ENCODE measurements at places on chromosomes 6 and 20.

- DNase-seq: no peak
Measured at GRCh38 chr6:128569732-128570679, 49.6 kb upstream of the PTPRK start.

DNA sequence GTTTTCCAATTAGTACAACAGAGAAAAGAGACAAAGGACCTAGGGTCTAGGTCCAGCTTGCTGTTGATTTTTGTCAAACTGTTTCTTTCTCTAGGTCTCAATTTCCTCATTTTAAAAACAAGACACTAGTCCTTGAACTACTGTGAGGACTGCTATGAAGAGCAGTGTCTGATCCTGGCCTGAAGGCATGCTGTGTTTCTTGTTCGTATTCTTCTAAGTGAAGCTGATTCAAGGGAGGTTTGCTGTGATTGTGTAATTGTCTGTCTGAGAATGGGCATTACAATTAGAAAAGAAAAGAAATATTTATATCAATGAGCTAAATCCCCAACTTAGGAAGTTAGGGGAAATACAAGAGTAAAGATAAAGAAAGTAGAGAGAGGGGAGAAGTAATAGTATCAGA, 228.2 kb upstream of the SUPT3H start:
- no peak for DNase-seq

DNA sequence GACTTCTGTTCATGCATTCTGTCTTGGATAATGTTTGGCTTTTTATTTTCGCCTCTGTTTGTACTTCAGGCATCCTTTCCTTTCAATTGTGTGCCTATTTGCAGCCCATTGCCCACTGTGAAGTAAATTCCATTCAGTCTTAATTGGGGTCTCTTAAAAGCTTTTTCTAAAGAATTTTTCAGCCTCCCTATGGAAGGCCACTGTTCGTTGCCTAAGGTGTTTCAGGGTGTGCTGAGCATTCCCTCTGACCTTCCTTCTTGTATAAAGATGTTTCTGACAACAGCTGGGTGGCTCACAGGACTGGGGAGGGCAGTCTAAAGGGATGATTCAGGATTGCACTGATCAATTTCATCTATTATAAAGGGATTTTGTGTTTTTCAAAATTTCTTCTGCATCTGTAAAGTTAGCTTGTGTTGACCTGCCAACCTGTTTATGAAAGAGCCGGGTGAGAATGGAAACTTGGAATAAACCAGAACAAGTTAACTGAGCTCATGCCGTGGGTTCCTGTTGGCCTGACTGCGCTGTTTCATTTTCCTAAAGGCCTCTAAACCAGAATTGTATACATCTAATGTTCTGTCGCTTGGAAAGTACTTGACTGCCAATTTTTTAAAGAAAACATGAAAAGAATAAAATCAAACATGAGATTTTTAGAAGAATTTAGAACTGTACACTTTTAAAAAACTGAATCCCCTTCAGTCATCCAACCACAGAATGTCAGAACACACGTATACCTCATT, 14.3 kb downstream of the PHACTR2 start:
- DNase-seq: no peak

GRCh38 chr20:62739581-62740285, 31.1 kb downstream of the NTSR1 start:
- no peak for DNase-seq

GRCh38 chr6:96156425-96156824, 140.7 kb downstream of the FUT9 start:
- DNase-seq: no peak

DNA sequence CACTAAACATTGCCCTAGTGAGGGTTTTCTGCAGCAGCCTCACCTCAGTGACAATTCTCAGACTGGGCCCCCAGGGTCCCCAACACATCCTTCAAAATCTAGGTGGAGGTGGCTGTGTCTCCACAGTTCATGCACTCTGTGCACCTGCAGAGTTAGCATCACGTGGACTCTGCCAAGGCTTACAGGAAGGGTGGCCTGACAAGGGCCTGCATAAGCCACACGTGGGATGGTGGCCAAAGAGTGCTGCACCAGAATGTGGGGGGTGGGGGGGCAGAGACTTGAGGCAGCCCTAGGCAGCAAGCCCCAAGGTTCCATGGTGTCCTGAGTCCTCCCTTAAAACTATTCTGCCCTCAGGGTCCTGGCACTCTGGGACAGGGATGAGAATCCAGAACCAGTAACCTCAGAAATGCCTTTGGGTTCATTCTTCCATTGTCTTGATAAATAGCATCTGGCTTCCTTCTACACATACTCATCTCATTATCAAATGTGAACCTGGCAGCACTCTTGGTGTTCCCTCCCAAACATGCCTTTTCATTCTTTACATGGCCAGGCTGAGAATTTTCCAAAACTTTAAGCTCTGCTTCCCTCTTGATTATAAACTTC, 1.6 kb upstream of the SERPINB1 start:
- no peak for DNase-seq

GRCh38 chr6:39416728-39417127, 94.2 kb upstream of the KCNK16 start:
- no peak for DNase-seq

- no peak for DNase-seq
Measured at GRCh38 chr20:62031462-62032092, 34.1 kb downstream of the TAF4 start.

DNA sequence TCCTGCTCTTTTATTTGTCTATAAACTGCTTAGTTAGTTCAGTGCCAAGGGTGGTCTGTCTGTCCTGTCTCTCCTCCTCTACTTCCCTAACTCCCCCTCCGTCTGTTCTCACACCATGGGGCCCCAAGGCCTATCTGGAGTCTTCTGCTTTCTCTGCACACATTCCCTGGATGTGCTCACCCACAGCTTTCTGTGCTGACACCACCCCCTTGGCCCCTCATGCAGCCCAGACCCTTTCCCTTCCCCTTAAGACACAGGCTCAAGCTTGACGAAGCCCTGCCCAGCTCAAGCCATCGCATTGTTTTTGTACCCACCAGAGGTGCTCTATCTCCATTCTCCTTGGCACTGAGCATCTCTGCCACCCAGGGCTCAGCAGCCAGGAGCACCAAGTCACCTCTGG, 78.1 kb upstream of the NNAT start:
- DNase-seq: no peak

DNA sequence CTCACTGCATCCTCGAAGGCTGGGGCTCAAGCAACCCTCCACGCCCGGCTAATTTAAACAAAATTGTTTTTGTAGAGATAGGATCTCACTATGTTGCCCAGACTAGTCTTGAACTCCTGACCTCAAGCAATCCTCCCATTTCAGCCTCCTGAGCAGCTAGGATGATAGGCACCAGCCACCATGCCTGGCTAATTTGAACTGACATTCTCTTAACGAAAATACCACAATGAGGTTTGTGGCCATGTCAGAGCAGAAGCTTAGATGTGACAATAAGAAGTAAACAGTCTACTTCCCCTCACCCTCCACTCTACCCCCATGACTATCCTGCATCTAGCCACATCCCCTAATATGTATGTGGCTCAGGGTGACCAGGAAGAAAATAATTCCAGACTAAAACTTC, 74.8 kb upstream of the PLCB4 start:
- no peak for DNase-seq

- no peak for DNase-seq
Measured at GRCh38 chr6:84027340-84028181, 6.0 kb upstream of the MRAP2 start.

DNA sequence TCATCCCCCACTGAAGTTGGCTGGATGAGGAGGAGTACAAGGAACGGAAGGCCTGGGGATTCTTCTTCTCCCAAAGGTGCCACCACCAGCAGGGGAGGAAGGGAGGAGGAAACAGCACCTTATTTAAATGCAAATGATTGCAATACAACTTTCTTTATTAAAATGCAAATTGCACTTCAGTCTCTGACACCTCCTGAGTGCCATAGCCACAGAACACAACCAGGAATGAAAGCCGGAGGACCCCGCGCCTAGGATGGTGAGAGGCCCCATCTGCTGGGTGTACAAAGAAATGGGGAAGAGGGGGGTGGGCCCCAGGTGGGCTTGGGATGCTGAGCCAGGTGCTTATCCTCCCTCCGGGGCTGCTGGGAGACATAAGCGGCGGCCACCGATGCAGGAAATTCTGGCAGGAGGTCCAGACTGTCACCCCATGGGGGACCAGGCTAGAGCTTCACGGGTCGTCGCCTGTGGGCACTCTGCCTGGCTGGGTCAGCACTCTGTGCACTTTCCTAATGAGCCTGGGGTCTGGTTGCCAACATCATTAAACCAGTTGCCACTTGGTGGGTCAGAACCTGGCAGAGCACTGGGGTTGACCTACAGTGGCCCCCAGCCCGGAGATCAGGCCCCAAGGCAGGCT, 154.2 kb upstream of the MLN start:
- DNase-seq: no peak

GRCh38 chr20:40265825-40266533, 423.1 kb downstream of the MAFB start:
- DNase-seq: no peak

DNA sequence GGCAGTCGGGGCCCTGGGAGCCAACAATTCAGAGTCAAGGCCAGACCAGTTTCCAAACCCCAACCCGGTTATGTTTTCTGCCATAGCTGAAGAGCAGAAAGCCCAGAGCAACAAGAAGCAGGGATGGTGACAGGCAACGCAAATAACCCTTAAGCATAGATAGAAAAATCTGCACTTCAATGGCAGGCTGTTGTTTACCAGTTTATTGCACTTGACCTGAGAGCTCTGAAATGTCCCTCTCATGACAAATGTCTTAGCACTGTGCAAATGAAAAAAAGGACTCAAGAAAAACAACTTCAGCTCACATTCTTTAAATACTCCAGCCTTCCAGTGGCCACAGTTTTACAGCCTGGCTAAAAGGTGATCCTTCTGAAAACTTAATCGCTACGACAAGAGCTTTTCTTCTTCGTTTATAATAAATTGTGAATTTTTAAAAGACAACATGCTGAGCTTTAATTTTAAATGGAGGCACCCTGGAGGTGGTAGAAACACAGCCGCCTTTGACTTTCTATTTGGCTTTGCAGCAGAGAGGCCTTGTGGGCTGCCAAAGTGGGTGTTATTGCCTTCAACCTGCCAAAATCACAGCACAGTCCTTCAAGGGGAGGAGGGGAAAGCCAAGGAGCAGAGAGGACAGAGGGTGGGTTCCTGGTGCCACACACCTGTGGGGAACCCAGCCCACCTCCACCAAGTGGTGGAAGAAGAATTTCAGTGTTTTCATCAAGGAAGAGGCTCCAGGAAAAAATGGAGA, 289.5 kb upstream of the CDYL start:
- DNase-seq: no peak

GRCh38 chr20:32524829-32525501, 60.2 kb downstream of the NOL4L start:
- DNase-seq: no peak

- DNase-seq: no peak
Measured at GRCh38 chr6:16163535-16164300, 34.8 kb downstream of the MYLIP start.

DNA sequence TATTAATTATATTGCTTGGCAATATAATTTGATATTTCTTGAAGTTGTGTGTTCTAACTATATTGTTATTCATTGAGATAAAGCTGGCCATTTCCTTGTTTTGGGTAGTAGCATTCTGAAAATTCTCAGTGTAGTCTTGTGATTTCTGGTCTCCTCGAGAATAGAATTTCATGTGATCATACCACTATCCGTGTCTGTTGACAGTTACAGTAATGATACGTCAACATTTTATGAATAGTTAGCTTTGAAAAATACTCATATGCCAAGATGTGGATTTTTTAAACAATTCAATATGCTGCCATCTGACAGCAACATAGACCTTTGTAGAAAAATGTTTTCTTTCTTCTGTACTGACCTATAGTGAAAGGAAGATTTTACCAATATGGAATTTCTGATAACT, 723.7 kb upstream of the SLC35B3 start:
- no peak for DNase-seq

GRCh38 chr6:15387118-15387517, 141.2 kb downstream of the JARID2 start:
- no peak for DNase-seq

GRCh38 chr6:113645576-113645970, 211.6 kb upstream of the MARCKS start:
- DNase-seq: no peak

GRCh38 chr6:116221911-116222310, 32.0 kb downstream of the TSPYL4 start:
- DNase-seq: no peak

DNA sequence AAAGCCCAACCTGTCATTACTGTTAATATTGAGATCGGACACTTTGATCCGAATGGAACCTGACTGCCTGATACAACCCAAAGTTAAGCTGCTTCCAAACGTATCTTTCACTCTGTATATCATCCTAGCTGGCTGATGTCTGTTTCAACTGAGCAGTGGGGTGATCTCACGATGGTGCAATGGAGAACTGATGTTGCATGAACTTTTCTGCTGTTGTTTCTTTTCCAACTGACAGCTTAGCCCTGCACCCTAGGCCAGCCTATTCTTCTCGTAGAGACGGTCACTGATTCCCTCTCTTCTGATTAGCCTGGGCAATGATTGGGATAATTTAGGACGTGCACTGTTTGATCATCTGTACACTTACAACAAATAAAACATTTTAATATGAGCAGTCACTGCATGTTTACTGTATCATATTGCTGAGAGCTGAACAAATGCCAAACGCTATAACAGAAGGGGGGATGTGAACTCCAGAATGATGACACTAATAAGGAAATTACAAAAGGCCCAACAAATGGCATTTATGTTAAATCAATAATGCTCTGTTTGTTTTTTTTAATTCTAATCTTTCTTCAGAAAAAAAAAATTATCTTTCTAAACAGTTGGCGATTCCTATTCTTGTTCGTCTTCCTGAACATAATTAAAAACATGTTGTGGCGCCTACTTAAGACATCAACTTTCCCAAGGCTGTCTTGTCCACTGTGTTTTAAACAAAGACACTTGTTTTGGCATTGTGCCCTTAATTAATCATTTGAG, 184.8 kb downstream of the ZNF217 start:
- no peak for DNase-seq

- no peak for DNase-seq
Measured at GRCh38 chr6:21469213-21469612, 124.3 kb upstream of the SOX4 start.

DNA sequence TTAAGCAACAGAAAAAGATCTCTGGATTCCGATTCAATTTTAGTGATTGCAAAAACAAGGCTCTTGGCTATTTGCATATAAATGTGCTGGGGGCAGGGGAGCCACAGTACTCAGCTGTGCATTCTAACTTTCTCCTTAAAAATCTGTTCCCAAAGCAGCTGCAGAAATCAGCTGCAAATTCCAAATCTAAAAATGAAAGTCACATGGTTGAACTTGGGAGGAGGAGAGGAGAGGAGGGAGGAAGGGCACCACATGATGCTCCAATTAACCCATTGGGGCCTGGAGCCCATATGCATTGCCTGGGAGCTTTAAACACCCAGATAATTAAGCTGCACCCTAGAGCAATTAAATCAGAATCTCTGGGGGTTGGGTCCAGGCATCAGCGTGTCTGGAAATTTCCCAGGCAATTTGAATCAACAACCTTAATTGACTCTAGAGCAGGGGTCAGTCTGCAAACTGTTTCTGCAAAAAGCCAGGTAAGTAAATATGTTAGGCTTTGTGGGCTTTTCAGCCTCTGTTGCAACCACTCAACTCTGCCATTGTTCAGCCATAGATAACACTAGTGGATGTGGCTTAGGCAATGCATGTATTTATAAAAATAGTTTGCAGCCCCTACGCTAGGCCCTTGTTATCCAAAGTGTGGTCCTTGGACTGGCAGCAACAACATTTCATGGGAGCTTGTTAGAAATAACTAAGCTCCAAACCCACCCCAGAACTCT, 508.1 kb downstream of the KIF16B start:
- DNase-seq: no peak
